ENCODE measurements at places on chromosomes 12 and 14.

- DNase-seq: no peak
Measured at GRCh38 chr12:67299926-67300325, 30.8 kb downstream of the CAND1 start.

DNA sequence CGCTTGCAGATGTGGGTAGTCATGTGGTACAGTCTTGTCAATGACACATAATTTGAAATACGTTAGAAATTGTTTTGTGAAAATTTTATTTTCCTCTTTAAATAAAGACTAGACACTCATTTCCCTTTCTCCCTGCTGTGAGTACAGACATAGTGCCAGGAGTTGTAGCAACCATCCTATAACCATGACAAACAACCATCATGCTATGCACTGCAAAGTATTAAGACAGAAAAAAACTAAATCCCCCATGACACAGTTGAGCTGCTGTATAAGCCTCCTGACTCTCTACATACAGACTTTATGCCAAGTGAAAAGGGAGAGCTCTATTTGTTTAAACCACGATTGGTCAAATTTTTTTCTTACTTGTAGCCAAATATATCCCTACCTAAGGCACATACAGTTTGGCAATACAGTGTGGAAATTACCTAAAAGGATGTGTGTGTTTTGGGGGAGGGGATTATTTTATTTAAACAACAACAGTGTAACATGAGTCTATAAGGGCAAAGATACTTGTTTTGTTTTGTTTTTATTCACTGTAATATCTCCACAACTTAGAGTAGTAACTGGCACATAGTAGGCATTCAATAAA, 45.0 kb upstream of the KRR1 start:
- no peak for DNase-seq

DNA sequence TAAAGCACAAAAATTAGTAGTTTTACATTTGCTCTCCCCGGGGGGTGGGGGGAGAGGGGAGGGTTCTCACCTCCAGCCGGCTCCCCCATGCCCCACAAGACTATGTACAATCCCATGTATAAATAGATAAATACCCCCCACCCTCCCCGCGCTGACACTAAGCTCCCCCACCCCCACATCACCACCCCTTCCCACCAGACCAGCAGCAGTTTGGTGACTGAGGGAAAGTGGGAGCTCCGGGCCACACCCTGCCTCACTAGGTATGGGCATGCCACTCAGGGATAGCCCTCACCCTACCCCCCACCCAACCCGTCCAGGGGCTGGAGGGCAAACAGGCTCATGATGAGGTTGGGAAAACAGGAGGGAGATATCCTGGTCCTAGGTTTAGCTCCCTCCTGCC, 1.9 kb upstream of the PRKAG1 start:
- DNase-seq: no peak

DNA sequence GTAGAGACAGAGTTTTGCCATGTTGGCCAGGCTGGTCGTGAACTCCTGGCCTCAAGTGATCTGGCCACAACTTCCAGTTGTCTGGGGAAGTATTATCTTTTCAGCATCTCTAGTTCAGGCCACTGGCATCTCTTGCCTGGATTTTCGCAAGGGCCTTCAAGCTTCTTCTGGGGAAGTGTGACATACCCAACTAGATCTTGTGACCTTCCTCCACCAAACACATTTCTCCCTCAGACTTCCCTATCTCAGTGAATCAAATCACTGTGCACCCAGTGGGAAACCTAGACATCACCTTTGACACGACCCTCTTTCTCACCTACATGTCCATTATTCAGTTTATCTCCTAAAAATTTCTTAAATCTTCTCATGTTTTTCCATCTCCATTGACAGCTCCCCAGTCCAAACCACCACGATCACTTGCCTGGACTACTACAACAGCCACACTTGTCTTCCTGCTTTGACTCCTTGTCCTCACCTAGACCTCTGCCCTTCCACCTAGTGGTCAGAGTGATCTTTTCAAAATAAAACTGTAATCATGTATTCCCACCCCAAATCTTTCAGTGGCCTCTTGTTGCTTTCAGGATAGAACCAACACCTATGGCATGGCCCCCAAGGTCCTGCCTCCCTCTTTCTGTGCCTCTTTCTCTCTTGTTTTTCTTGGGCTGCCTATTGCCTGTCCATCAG, 3.3 kb downstream of the EEF1AKMT3 start:
- DNase-seq: no peak

GRCh38 chr12:115325858-115326257, 641.9 kb upstream of the TBX3 start:
- DNase-seq: no peak
